Activated T-cell treated with anti-CD3 and anti-CD28 coated beads, Interleukin-2, amount 50 U/mL, for 24 hours (primary cell): ENCODE measurements at places on chromosomes 2 and 18.

GRCh38 chr18:69759046-69759445, 188.6 kb downstream of the CD226 start:
- DNase-seq: no peak
- H3K4me3 ChIP-seq: no peak overlapping the region
- H3K36me3 ChIP-seq: peaks cover 41% of the 10 kb centered on the region
- H3K4me1 ChIP-seq: peaks cover 41% of the 10 kb centered on the region
- H3K27me3 ChIP-seq: no peaks in the 10 kb centered on the region

- H3K4me3 ChIP-seq: no peak overlapping the region
- H3K27me3 ChIP-seq: peaks cover 20% of the 10 kb centered on the region
- no peaks in the 10 kb centered on the region for H3K36me3 ChIP-seq
These were observed 128.5 kb upstream of the RAB12 start for GRCh38 chr18:8480506-8481328.

DNA sequence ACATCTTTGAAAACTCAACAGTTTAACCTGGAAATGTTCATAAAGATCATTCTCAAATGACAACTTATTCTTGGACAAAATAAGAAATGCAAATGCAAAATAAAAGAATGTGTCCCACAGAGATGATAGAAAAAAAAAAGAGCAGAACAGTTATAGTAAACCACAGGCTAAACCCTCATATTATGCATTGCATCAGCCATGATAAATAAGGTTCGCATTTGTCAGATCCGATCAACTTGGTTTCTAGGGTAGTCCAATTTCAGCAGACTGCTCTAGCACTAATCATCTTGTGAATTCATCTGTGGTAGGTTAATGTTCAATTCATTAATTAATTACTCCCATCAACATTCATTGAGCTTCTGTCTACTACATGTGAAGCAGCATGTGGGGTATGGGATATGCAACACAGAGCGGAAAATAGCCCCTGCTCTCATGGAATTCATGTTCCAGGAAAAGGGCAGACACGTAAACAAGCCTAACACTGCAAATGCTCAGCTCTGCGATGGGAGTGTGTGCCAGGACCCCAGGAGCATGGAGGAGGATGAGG, 316.2 kb upstream of the REV1 start:
- H3K27me3 ChIP-seq: no peaks in the 10 kb centered on the region
- H3K4me3 ChIP-seq: no peak overlapping the region
- no peaks in the 10 kb centered on the region for H3K36me3 ChIP-seq
- no peak for DNase-seq
- no peaks in the 10 kb centered on the region for H3K4me1 ChIP-seq

DNA sequence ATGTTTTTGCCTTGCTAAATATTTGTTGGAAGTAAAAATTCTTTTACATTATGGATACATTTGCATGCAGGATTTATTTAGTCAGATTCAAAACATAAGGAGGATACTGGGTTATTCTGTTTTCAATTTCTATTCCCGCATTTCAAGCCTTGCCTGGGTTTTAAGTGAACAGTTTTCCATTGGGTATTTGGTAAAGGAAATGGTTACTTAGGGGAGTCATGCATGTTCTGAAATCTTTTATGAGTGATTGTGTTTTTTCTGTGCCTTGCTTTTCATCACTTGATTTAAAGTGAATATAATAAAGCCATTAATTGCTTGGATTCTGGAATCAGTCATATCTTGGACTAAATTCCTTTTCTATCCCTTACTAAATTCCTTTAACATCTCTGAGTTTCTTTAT, 12.0 kb upstream of the SP9 start:
- no peak for DNase-seq
- H3K27ac ChIP-seq: no peak overlapping the region
- H3K4me1 ChIP-seq: peaks cover 17% of the 10 kb centered on the region
- no peaks in the 10 kb centered on the region for H3K36me3 ChIP-seq
- peaks cover 81% of the 10 kb centered on the region for H3K27me3 ChIP-seq

- no peak for DNase-seq
- H3K36me3 ChIP-seq: no peaks in the 10 kb centered on the region
- no peak overlapping the region for H3K27ac ChIP-seq
- peaks cover 97% of the 10 kb centered on the region for H3K27me3 ChIP-seq
- H3K4me3 ChIP-seq: no peak overlapping the region
These were observed 9.8 kb downstream of the EN1 start for GRCh38 chr2:118837621-118838020.

DNA sequence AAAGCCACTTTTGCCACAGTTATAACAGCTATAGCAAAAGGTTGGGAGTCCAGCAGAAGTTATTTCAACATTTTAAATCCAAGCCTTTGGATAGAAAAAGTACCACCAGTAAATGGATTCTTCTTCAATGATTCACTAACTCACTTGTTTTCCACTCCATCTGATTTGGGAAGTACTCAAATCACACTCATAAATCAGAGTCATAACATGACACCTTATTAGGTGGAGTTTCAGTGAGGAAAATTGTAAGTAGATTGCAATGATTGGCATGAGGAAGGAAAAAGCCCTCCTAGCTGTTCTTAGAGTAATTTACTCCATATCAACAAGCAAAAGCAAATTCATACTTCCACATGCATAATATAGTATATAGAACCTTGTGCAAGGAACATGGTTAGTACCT, 132.9 kb downstream of the NR4A2 start:
- no peak for DNase-seq
- H3K36me3 ChIP-seq: no peaks in the 10 kb centered on the region
- H3K27me3 ChIP-seq: peaks cover 7% of the 10 kb centered on the region
- no peaks in the 10 kb centered on the region for H3K4me1 ChIP-seq
- no peak overlapping the region for H3K27ac ChIP-seq

GRCh38 chr2:84319581-84319980, 139.5 kb downstream of the SUCLG1 start:
- no peak overlapping the region for H3K4me3 ChIP-seq
- peaks cover 34% of the 10 kb centered on the region for H3K27me3 ChIP-seq
- no peak for DNase-seq

- peak overlapping the region; percentile 43 for H3K4me3 ChIP-seq
- DNase-seq: no peak
- peaks cover 23% of the 10 kb centered on the region for H3K4me1 ChIP-seq
- peak overlapping the region; percentile 83 for H3K27ac ChIP-seq
- no peaks in the 10 kb centered on the region for H3K27me3 ChIP-seq
- peaks cover 83% of the 10 kb centered on the region for H3K36me3 ChIP-seq
These were observed 35.0 kb upstream of the SCLY start for GRCh38 chr2:238025741-238026360.

DNA sequence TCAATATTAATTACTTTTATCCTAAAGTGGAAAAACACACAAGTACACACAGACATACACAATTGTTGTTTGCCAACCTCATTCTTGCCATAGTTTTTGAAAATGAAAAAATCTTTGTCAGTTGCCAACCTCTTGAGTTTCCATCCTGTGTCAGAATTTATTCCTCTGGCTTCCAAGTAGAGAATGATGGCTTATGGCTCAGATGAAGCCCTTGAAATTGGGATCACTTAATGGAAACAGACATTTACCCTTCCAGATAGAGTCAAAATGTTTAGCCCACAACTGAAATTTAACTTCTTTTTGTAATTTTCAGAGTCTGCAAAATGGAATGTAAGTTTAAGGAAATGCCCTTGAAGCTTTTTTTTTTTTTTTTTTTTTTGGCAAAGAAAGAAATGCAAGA, 321.6 kb upstream of the TNP1 start:
- H3K27ac ChIP-seq: no peak overlapping the region
- H3K27me3 ChIP-seq: no peaks in the 10 kb centered on the region
- no peak overlapping the region for H3K4me3 ChIP-seq
- no peaks in the 10 kb centered on the region for H3K4me1 ChIP-seq
- no peak for DNase-seq

DNA sequence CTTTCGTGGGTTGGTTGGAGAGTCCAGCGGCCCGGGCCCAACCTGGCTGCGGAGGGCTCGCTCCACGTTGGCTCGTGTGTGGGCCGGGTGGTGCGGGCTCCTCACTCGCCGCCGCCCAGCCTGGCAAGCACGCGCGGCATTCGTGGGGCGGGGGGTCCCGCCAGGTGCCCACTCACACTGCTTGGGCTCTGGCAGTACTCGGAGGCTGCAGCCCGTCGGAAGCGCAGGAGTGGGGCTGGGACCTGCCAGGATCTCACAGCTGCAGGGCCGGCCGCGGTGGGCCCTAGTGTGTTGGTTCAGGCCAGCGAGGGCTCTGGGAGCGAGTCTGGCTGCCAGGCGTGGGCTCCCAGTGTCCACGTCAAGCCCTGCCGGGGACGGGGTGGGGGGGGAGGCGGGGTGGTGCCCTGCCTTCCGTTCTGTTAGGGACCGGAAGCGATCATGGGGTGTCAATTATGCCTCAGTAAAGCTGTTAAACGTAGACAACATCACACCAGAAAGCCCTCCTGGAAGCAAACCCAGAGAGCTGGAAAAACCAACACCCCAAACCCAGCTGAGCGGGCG, 1.0 kb upstream of the HS6ST1 start:
- H3K27me3 ChIP-seq: peaks cover 4% of the 10 kb centered on the region
- peaks cover 14% of the 10 kb centered on the region for H3K36me3 ChIP-seq
- H3K4me1 ChIP-seq: peaks cover 35% of the 10 kb centered on the region
- no peak overlapping the region for H3K27ac ChIP-seq
- DNase-seq: peak; percentile 32

DNA sequence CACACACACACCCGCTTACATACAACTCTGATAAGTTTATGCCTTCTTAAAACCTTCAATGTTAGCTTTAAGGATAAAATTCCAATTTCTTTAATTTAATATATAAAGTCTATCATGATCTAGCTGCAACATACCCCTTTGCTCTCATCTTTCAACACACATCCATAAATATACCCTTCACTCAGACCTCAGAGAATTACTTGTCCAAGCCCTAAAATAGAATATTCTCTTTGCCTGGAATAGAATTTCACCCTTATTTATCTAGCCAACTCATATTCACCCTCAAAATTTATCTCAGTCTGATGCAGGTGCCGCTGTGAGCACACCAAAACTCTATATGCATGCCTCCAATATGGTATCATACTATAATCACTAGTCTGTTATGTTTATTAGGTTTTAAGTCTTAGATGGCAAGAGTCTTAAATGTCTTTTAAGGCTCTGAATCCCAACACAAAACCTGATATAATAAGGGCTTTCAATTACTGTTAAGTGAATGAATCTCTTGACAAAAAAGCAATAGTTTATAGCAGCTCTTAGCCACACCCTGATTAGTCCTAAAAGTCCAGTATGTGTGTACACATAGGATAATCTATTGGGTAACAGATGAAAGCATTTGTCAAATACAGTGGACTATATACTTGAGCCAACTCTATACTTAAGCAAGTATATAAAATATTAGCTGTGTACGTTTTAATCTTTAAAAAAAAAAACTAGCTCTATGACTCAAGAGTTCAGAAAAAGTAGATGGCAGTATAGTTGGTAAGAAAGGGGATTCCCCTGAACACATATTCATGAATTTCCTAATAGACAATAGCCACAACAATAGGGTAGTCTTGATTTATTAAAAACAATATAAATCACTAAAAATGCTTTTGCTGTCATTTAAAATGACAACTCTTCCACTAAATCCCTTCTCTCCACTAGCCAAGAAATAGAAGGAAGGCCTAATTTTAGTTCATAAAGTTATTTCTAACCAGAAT, 144.5 kb downstream of the EXOC6B start:
- no peak overlapping the region for H3K27ac ChIP-seq
- H3K4me3 ChIP-seq: no peak overlapping the region
- no peak for DNase-seq
- peaks cover 5% of the 10 kb centered on the region for H3K36me3 ChIP-seq
- no peaks in the 10 kb centered on the region for H3K27me3 ChIP-seq
- H3K4me1 ChIP-seq: peaks cover 5% of the 10 kb centered on the region

- no peak for DNase-seq
- H3K36me3 ChIP-seq: no peaks in the 10 kb centered on the region
- H3K27ac ChIP-seq: no peak overlapping the region
- H3K4me1 ChIP-seq: no peaks in the 10 kb centered on the region
- H3K27me3 ChIP-seq: peaks cover 18% of the 10 kb centered on the region
These were observed 618 bp upstream of the TNS1 start for GRCh38 chr2:218003281-218003944.

- no peak for DNase-seq
- no peak overlapping the region for H3K4me3 ChIP-seq
- no peak overlapping the region for H3K27ac ChIP-seq
These were observed 65.9 kb downstream of the KCNF1 start for GRCh38 chr2:10977621-10978020.

- no peaks in the 10 kb centered on the region for H3K27me3 ChIP-seq
- no peaks in the 10 kb centered on the region for H3K36me3 ChIP-seq
- DNase-seq: peak; percentile 23
These were observed 146.2 kb downstream of the LDLRAD4 start for GRCh38 chr18:13364721-13365205.

DNA sequence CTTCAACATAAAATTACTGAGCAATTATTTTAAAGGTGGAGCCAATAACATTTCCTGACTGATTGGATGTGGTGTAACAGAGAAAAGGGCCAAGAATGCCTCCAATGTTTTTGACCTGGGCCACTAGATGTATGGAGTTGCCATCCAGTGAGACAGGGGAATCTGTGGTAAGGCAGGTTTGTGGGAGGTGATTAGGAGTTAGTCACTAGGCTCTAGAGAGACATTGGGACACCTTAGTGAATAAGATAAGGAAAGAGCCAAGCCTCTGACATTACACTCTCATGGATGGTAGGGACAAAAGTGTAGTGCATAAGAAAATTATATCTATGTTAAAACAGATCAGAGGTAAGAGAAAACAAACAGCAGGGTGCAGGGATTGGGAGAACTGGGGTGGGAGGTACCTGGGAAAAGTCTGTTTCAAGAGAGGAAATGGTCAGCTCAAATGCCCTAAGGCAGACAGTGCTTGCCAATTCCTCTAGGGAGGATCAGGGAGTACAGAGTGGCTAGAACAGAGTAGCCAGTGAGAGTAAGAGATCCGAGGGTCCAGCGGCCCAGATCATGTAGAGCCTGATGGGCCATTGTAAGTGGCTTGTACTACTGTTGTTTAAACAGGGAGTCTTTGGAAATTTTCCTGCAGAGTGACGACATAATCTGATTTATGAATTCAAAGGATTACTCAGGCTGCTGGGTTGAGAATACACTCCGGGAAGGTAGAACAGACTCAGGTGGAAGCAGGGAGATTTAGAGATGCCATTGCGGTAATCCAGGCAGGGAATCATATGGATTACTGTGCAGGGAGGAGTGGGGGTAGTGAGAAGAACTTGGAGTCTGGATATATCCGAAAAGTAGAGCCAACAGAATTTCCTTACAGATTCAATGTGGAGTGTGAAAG, 45.7 kb upstream of the CUL3 start:
- no peaks in the 10 kb centered on the region for H3K36me3 ChIP-seq
- DNase-seq: no peak
